Retinal pigment epithelial cell (primary cell): ENCODE measurements at places on chromosomes 7 and 10.

DNA sequence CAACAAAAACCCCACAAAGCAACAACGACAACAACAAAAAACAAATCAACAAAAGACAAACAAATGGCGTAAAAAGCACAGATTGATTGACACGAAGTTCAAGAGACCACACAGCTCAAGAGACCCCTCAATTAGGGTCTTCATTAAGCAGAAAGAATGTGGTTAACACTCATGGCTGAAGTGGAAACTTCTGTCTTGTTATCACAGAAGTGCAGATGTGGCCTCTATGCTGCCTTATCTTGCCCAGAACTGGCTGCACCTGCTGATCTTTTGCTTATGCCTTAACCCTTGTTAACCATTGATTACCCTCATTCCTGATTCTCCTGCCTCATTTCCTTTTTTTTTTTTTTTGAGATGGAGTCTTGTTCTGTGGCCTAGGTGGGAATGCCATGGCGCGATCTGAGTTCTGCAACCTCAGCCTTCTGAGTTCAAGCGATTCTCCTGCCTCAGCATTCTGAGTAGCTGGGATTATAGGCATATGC, 3.5 kb upstream of the DAGLB start:
- DNase-seq = no peak

- DNase-seq = no peak
These were observed 53.8 kb downstream of the KCTD7 start for GRCh38 chr7:66682350-66683093.

GRCh38 chr7:30930621-30931020, 19.0 kb downstream of the AQP1 start:
- DNase-seq = no peak

GRCh38 chr7:131161103-131161502, 166.6 kb upstream of the MKLN1 start:
- no peak for DNase-seq

GRCh38 chr10:119252051-119252465, 44.7 kb downstream of the GRK5 start:
- no peak for DNase-seq

GRCh38 chr7:69568266-69568665, 30.0 kb upstream of the AUTS2 start:
- DNase-seq = no peak

DNA sequence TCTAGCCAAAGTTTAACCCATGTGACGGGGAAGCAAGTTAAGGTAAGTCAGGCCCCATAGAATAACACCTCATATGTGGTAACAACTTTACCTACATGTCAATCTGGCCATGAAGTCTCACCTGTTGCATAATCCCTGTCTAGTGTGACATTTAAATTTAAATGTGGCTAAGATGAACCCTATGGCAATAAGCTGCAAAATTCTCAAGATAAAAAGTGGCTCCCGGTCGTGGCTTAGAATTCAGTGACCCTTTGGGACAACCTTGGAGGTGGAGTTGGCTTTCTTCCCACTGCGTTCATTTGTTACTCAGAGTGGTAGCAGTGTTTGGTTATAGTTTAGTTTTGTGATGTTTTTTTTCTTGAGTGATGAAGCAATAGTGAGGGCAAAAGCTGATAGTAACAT, 90.6 kb downstream of the ARID5B start:
- DNase-seq = no peak

- DNase-seq = no peak
These were observed 124.1 kb downstream of the SMURF1 start for GRCh38 chr7:99019523-99020412.

- DNase-seq = no peak
These were observed 77.3 kb upstream of the TCF7L2 start for GRCh38 chr10:112872728-112873127.

- DNase-seq = no peak
These were observed 23.8 kb upstream of the AOAH start for GRCh38 chr7:36748017-36748487.

DNA sequence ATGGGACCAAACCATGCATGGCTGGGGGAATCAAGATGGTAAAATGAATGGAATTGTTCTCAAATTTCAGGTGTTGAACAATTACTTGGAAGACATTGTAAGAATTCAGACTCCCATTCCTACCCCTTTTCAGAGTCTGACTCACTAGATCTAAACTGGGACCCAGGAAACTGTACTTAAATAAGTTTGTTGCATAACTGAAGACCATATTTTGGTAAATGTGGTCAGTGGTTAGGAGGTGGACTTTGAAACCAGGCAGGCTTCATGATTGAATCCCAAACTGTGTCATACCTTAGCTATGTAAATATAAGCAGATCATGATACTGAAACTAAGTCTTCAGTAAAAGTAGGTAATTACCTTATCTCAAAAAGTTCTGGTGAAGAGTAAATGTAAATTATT, 41.7 kb downstream of the ZWINT start:
- DNase-seq = no peak

- no peak for DNase-seq
These were observed at the start of gene CCL26 for GRCh38 chr7:75772081-75773077. TSS of gene CCL26 (minus strand) at chr7:75772211. CDS start at chr7:75772176, 35 bp downstream.

DNA sequence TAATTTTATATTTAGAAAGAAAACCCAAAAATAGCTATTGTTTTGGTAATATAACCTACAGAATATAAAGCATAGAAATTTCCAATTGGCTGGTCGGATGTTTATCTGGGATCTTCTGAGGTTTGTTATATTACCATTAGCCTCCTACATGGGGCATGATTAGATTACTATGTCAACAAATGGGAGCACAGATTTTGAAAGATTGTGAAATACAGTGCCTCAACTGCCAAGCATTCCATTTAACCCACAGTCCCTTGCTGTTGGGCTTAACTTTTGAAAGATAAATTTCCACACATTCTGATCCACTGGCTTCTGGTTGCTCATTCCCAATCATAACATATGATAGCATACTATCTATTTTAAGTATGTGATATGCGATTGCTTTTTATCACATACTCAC, 455.4 kb upstream of the C7orf33 start:
- DNase-seq = no peak

DNA sequence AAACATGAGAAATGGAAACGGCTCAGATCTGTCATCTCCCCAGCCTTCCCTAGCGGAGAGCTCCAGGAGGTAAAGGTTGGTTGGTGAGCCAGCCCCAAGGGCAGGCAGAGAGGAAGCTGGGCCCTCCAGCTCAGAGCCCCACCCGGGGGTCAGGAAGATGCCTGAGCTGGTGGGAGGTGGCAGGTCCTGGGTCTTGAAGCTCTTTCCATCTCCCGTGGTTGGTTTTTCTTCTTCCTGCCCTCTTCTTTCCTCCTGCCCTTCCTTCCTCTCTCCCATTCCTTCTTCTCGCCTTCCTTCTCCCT, 384.2 kb upstream of the FOXK1 start:
- no peak for DNase-seq
